Putamen (tissue), 1 donor: ENCODE measurements at places on chromosomes 2 and 18.
A peak's percentile ranks its signal among the peaks of the same experiment; 100 is the strongest.

DNA sequence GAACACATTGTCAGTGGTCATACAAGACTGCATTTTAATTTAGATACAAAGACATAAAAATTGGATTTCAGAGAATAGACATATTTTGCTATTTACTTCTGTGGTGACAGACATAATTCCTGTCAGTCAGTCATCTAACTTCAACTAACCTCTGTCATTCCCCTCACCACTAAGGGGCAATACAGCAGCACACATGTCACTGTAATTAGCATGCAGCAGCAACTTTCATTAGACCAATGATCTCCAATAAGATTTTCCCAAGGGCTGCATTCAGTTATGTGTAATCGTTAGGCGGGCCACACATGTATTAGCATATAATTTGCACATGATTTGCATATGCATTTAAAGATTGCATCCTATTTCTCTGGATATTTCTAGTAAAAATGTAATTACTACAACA, 624.5 kb downstream of the NR4A2 start:
- no peak for DNase-seq

DNA sequence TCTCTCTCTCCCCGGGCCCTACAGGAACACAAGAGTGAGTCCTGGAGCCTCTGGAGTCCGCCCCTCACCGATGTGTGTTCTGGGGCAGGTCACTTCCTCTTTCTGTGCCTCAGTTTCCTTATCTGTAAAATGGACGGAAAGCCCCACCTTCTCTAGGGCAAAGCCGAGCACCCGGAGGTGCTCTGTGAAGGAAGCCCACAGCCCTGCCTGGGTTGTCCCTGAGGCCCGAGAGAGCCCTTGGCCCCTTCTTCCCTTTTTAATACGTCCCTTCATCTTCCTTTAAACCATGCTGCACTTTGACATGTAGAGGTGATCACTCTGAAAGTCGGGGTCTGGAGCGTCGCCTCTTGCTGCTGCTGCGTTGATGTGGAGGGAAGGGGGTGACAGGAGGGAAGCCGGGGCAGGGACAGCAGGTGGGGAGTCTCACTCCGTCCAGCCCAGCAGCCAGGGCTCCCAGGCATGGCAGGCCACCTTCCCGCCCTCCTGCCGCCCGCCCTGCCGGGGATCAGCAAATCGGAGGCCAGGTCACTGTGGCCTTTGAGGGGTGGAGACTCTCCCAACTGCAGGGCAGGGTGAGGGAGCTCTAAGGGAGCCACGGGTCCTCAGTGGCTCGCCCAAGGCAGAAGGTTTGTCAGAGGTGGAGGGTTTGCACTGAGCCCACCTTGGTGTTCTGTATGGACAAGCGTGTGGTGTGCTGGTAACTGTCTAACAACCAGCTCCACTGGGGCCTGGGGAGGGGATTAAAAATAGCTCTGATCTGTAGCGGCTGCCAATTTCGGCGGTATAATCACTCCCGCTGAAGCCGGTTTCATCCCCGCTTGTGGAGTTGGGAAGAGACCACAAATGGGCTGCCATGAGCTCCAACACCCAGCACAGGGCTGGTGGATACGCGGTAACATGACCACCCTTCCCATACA, 135.9 kb upstream of the ID2 start:
- DNase-seq = no peak

DNA sequence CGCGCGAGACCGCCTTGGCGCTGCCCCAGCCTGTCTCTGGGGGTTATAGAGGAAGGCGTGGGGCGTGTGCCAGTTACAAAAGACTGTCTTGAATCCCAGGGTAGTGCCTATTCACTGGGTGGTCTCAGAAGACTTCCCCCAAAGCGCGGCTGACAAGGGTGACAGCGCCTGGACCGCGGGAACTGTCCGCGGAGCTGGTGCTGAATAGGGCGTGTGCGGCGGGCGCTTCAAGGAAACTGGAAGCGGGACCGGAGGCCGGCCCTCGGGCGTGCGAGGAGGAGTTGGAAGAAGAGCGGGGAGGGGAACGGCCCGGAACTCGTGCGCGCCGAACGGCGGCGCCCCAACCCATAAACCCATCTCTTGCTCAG, 2.3 kb downstream of the EGR4 start:
- no peak for DNase-seq

DNA sequence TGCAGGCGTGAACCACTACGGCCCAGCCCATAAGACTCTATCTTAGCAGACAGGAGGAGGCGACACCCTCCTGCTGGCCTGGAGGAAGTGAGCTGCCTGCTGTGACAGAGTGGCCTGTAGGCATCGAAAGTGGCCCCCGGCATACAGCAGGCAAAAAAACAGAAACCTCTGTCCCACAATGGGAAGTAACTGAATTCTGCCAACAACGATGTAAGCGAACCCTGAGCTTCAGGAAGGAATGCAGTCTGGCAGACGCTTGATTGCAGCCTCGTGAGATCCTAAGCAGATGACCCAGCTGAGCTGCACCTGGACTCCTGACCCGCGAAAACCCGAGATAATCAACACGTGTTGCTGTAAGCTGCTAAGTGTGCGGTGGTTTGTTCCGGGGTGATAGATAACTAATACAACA, 13.6 kb downstream of the MRO start:
- DNase-seq = no peak

- no peak for DNase-seq
Measured at GRCh38 chr2:69164061-69164778, 151.2 kb downstream of the ANTXR1 start.

DNA sequence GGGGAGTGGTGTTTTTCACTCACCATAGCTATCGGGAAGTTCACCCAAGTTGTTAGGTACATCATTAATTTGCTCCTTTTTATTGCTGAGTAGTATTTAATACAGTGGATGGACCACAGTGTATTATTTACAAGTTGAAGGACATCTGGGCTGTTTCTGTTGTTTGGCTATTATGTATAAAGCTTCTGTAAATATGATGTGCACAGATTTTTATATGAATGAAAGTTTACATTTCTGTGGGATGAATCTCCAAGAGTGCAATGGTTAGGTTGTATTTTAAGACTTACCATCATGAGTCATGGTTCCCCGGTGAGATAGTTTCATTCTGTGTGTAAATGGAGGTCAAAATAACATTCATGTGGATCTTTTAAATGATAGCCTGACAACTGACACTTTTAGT, 337.4 kb downstream of the PTPRM start:
- no peak for DNase-seq

GRCh38 chr2:176129813-176130146, 275 bp downstream of the HOXD8 start:
- no peak for DNase-seq

GRCh38 chr2:16207151-16207550, 266.8 kb downstream of the MYCN start:
- DNase-seq = no peak

DNA sequence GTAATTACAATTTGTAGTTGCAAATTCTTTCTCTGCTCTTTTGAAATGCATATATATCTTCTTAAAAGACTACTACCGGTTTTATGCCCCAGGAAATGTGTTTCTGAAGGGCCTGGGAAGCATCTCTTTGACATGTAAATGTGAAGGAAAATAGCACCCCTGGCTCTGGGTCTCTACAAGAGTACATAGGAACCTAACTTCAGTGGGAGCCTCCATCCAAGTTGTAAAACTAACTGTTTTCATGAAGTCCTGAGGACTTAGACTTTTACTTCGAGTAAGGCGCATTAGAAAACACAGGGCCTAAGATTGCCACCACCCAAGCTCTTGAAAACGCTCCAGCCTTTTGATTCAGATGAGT, 99.4 kb downstream of the CBLN2 start:
- DNase-seq = no peak

DNA sequence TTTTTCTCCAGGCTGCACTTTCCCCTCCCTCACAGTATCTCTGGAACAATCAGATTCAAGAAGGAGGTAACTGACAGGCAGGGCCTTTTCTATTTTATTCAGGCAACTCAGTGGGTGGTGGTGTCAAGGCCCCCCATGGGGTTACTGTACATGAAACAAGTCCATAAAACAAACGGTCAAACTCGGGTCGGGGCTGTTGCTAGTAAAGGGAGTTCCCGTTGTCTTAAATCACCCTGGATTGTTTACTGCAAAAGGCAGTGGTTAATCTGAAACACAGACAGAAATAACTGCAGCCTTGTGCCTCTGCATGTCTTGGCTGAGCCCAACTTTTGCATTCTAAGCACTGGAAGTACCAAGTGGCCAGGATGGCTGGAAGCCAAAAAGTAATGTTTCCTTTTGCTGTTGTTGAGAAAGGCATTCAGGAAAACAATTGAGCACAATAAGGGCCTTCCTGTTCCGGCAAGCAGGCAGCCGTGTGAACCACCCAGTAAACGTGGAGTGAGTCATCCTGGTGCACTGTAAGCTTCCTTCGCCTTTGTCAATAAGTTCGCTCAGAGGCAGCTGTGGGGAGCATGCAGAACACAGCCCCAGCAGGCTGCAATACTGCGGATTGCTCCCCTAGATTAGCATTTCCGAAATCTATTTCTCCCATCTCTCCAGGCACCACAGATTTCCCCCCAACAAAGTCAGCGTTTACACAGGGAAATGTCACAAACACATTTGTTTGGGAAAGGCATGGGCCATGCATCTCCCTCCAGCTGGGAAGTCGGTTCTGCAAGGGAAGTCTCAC, 149.6 kb downstream of the IRS1 start:
- DNase-seq = peak; percentile 16

DNA sequence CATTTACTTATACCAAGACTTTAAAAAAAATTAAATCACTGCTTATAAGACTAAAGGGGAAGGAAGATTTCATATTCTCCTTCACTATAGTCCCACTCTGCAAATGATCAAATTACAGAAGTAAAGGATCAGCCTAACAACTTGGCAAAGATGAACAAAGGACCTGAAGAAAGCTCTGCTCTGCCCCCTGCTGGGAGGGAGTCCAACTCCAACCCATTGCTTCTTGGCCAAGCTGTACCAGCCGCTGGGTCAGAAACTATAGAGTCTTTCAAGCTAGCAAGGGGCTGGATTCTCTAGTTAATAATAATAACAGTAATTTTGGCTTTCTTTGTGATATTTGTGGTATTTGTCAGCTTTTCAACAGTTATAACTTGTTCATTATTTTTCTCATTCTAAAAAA, 927.0 kb upstream of the CRIM1 start:
- DNase-seq = peak; percentile 17

DNA sequence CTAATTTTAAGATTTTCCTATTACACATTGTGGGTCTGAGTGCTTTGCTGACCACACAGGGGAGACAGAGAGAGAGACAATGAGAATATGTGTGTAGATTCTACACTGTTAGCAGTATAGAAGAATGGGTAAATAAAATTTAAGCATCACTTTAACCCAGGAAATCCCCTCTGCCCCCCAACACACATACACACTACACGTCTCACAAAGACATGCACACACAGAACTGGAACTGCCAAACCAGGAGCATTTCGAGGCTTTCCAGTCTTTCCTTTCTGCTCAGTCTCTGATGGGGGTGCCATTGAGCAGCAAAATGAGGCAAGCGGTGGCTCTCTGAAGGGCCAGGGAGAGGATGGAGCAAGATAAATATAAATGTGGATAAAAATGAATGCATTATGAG, 2.5 kb downstream of the MERTK start:
- peak; percentile 63 for DNase-seq

GRCh38 chr2:100292022-100292580, 30.2 kb downstream of the LONRF2 start:
- DNase-seq = peak; percentile 71

DNA sequence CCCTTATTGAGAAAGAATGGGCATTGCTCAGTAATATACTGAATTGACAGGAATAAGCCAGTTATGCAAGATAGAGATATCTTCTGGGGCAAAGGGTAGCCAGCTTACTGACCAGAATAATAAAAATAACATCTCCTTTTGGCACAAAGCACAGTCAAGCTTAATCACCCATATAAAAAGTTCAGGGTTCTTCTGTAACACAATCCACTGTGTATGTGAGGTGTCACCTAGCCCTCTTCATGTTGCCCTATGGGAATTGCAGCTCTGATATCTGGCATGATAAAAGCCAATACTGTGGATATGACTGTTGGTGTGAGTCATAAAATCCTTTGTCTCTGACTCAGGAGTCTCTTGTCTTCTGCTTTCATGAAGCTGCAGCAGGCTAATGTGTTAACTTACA, 90.8 kb downstream of the DSEL start:
- no peak for DNase-seq

DNA sequence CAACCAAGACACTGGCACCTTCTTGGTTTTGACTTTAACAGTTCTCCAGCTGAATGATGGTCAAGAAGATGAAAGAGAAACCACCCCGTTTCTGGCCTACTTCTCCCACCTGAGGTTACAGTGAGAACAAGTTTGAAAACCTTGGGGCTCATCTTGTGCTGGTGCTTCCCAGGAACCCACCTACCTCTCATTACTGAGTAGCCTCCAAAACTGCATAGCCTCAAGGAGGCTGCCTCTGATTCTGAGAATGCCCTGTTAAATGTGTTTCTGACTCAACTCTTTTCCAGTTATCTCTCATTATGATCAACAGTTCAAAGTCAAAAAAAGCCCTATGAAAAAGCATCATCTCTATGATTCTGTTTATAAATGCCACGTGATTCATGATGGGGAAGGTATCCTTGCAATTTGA, 121.9 kb downstream of the CACNB4 start:
- DNase-seq = no peak
